Uterus (tissue), 4 donors: ENCODE measurements at places on chromosomes 2 and 18.

DNA sequence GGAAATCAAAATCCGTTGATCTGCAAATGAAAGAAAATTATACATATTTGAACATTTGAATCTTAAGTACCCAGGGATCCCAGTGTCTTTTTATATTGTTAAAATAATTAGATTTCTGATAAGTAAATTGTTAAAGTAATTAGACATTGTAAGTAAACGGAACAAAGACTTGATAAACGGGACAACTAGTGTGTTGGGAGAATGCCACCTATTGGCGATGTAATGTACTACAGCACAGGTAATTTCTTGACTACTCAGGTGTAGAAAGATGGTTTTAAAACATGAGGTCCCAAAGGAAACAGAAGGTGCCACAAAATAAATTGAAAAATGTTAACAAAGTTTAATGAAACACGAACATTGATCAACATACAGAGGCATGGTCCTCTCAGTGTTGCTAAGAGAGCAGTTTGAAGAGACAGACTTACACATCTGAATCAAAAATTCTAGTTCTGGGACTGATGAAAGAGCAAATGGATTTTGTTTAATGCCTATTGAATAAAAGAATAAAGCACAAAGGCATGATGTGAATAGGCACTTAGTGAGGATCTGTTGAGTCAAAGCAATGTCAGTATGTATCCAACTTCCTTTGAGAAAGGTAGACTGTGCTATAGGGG, 103.4 kb upstream of the RASGRP3 start:
- peak; percentile 37 for DNase-seq
- H3K27me3 ChIP-seq: no peaks in the 10 kb centered on the region
- H3K36me3 ChIP-seq: no peaks in the 10 kb centered on the region
- no peak overlapping the region for H3K27ac ChIP-seq
- no peak overlapping the region for H3K4me3 ChIP-seq
- no peaks in the 10 kb centered on the region for H3K4me1 ChIP-seq

DNA sequence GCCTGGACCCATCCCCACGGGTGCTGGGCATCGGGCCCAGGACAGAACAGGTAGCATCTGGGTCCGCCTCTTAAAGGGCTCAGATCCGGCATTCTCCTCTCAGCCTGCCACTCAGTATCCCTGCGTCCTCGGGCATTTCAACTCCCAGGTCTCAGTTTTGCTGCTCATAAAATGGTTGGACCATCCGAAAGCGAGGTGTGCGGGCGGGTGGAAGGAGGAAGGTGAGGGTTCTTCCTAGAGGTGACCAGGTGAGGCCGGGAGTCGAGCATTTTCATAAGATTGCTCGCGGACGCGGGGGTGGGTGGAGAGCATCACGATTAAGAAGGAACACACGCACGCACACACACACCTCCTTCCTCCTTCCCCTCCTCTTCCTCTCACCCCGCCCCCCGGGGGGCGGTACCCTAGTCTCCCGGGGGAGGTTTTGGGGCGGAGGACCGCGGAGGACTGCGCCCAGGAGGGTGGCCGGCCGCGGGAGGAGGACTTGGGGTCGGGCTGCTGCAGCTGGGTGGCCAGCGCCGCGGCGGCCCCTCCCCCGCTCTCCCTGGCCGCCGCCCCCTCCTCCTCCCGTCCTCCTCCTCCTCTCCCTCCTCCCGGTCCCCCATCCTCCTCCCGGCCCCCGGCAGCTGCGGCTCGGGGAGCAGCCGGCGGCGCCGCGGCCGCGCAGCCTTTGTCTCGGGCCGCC, 97.9 kb upstream of the GPR45 start:
- no peaks in the 10 kb centered on the region for H3K27me3 ChIP-seq
- no peaks in the 10 kb centered on the region for H3K36me3 ChIP-seq
- peak; percentile 16 for DNase-seq

DNA sequence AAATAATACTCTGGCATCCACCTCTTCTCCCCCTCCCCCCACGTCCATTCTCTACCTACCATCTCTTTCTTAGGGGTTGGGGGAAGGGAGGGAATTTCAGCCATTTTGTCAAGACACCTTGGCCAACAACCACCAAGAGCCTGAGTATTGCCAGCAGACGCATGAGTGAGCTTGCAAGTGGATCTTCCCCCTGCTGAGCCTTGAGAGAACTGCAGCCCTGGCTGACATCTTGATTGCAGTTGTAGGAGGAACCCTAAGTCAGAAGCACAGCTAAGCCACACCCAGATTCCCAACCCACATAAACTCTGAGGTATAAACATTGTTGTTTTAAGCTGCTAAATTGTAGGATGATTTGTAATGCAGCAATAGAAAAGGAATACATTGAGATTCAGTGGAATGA, 165.6 kb downstream of the TMEFF2 start:
- no peak overlapping the region for H3K4me3 ChIP-seq
- H3K27me3 ChIP-seq: no peaks in the 10 kb centered on the region
- no peak for DNase-seq
- no peaks in the 10 kb centered on the region for H3K36me3 ChIP-seq

- H3K36me3 ChIP-seq: no peaks in the 10 kb centered on the region
- H3K27me3 ChIP-seq: no peaks in the 10 kb centered on the region
- DNase-seq: no peak
- H3K4me1 ChIP-seq: no peaks in the 10 kb centered on the region
- H3K4me3 ChIP-seq: no peak overlapping the region
Observed at GRCh38 chr2:216761133-216761532, 65.8 kb upstream of the IGFBP5 start.

- H3K36me3 ChIP-seq: no peaks in the 10 kb centered on the region
- no peaks in the 10 kb centered on the region for H3K4me1 ChIP-seq
- H3K4me3 ChIP-seq: no peak overlapping the region
- no peak for DNase-seq
- H3K27ac ChIP-seq: no peak overlapping the region
- no peaks in the 10 kb centered on the region for H3K27me3 ChIP-seq
Observed at GRCh38 chr2:224869601-224870233, 153.6 kb upstream of the CCDC195 start.

DNA sequence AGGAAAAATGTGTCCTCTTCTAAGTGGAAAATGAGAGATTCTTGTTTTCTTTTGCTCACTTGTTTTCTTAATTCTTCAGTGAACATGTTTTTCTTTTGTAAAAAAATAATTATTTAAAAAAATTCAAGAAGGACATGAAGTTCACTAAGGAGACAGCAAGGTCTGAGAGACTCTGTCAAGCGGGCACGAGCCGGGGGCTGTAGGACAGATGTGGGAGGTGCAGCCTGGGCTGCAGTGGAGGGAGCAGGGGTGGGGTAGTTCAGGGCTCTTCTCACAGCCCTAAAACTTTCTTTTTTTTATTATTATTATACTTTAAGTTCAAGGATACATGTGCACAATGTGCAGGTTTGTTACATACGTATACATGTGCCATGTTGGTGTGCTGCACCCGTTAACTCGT, 4.3 kb upstream of the HDAC4 start:
- no peaks in the 10 kb centered on the region for H3K27me3 ChIP-seq
- no peak overlapping the region for H3K4me3 ChIP-seq
- H3K27ac ChIP-seq: no peak overlapping the region
- no peaks in the 10 kb centered on the region for H3K36me3 ChIP-seq
